ENCODE measurements at places on chromosomes 13 and 19. TPM values are rescaled to one million over a fixed set of nuclear protein-coding genes. Genes with fewer than 3 reads are reported as not detected.

Gene TMEM145
- 0.77 TPM for total RNA-seq

Gene HCST
- 0.22 TPM for total RNA-seq

Gene FGF21
- not detected for total RNA-seq

Gene CLN5
- total RNA-seq, result 19.7 TPM

Gene ERFL
- total RNA-seq, result under 0.01 TPM

Gene DHDH
- not detected for total RNA-seq

Gene TGFBR3L
- 0.89 TPM for total RNA-seq

Gene RAX2
- not detected for total RNA-seq

Gene ZNF723
- total RNA-seq, result not detected
